ENCODE measurements at places on chromosomes 6 and 20.

DNA sequence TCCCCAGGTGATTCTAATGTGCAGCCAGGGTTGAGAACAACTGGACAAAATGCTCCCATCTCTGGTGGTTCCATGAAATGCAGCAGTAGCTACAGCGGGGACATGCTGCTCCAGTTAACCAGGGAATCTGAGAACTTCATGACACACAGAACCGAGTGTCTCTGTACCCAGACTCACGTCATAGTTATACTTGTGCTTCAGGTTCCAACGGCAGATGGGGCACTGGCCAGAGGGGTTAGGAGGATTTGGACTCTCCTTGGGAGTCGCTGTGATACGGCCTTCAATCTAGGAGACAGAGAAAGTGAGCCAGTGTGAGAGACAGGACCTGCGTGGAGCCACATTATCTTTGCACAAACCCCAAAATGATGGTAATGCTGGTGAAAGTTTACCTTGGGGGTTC is 9.2 kb downstream of the MRPS18A start:
- DNase-seq = no peak

- DNase-seq = no peak
These were observed 13.7 kb upstream of the SLC22A16 start for GRCh38 chr6:110490110-110490509.

DNA sequence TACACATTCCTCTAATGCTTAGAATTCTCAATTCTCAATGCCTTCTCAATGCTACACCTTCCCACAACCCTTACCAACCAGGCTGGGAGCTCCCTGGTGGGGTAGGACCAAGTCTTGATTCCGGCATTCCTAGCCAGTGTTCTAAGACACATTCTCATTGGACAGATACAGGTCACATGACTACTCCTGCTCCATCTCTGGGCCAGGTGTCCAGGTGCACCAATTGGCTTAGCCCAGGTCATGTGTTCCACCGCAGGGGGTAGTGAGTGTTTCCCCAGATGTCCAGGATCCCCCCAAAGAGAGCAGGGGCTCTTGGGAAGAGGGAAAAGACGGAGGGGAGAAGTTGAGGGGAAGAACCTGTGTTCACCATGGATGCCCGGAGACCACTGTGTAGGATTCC is 58.7 kb upstream of the MLN start:
- no peak for DNase-seq

GRCh38 chr6:73796881-73797280 is 100.9 kb downstream of the CD109 start:
- no peak for DNase-seq

GRCh38 chr6:148503703-148504102 is 161.1 kb downstream of the SASH1 start:
- DNase-seq = no peak

DNA sequence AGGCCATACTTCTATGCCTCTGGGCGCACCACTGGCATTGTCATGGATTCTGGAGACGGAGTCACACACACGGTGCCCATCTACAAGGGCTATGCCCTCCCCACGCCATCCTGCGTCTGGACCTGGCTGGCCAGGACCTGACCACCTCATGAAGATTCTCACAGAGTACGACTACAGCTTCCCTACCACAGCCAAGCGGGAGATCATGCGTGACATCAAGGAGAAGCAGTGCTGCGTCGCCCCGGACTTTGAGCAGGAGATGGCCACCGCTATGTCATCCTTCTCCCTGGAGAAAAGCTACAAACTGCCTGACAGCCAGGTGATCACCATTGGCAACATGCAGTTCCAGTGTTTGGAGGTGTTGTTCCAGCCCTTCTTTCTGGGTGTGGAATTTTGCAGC is 23.8 kb downstream of the TMEM74B start:
- no peak for DNase-seq

- no peak for DNase-seq
These were observed 357.2 kb downstream of the PLCB1 start for GRCh38 chr20:8489094-8489883.

- DNase-seq = no peak
These were observed 107.8 kb downstream of the DHX35 start for GRCh38 chr20:39069976-39070375.

GRCh38 chr20:45311589-45312211 is 3.6 kb upstream of the MATN4 start:
- DNase-seq = peak; percentile 71

GRCh38 chr20:54219751-54220426 is 12.0 kb downstream of the PFDN4 start:
- DNase-seq = no peak

GRCh38 chr6:64083261-64083660 is 447.7 kb downstream of the PHF3 start:
- no peak for DNase-seq

- peak; percentile 45 for DNase-seq
These were observed at the start of gene ZBTB46 for GRCh38 chr20:63830841-63831588. Gene ZBTB46 (minus strand): TSS chr20:63831264. CDS start chr20:63790757, 40,507 bp downstream.
